LHCN-M2 (cell line): ENCODE measurements at places on chromosomes 6 and 20. TPM values are rescaled to one million over a fixed set of nuclear protein-coding genes. Genes with fewer than 3 reads are reported as not detected.

EPPIN gene
- total RNA-seq, result not detected in 2 replicates

SLC52A3 gene
- total RNA-seq, result not detected in 2 replicates

ALDH5A1 gene
- total RNA-seq, result 0.57 and 0.77 TPM in 2 replicates

LYRM2 gene
- 46.6 and 50.7 TPM in 2 replicates for total RNA-seq

DNA sequence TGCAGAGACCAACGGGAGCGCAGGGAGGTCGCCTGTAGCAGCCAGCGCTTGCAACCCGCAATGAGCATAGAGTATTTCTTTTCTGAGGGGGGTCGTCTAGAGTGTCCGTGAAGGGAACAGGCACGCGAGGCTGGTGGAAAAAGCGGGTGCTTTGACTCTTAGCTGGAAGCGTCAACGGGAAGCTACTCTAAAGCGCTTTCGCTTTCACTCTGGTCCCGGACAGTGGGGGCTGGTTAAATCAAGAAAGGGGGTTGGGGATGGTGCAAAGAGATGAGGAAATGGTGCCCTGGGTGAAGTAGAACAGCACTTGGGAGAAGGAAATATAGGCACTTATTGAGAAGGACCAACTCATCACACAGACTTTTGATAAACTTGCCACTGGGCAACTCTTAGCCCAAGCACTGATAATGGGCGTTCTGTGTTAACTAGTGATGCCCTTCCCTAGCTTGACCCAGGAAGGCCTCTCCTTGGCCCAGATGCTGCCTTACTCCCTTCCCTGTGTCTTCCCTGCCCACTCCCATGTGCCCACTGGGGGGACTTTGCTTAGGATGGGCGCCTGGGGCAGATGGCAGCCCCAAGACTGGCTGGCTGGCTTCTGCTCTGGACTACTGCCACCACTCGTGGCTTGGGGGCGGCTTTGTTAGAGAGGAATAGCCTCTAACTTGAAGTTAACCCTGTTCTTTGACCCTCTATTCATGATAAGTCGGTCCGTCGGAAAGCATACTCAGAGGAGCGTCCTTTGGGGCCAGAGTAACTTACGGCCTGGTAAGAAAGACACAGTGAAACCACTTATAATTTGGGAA, 585 bp downstream of the PSMB9 start:
- DNase-seq, result peak; percentile 37

- DNase-seq, result no peak
Measured at GRCh38 chr20:20366876-20367574, 879 bp upstream of the INSM1 start.

DNA sequence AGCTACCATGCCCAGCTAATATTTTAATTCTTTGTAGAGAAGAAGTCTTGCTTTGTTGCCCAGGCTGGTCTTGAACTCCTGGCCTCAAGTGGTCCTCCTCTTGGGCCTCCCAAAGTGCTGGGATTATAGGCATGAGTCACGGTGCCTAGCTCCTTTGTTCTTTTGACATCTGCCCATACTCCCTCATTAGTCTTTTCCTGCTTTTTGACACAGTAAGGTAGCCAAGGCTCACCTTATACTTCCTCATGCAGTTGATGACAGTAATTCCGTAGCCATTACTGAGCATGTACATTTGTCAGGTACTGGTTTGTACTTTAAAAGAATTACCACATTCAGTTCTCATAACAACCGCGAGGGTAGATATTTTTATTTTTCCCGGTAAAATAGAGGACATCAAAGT, 76.7 kb downstream of the CDYL start:
- DNase-seq, result no peak

DNA sequence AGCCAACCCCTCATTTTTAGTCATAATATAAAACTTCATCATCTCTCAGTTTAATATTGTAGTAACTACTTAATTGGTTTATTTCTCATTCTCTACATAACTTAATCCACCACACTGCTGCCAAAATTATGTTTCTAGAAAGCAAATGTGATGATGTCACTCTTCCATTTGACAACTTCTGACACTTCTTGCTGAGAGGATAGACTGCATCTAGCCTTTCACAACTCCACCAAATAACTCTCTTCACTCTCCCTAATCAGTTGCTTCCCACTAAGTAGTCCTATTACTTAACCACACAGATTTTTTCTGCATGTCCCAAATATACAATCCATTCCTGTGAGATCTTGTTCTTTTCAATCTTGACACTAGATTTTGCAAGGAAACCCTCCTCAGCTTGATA, 951.3 kb downstream of the EPHA7 start:
- no peak for DNase-seq
